Osteocyte (in vitro differentiated cells): ENCODE measurements at places on chromosomes 11 and 22. TPM values are rescaled to one million over a fixed set of nuclear protein-coding genes. Genes with fewer than 3 reads are reported as not detected.

DNA sequence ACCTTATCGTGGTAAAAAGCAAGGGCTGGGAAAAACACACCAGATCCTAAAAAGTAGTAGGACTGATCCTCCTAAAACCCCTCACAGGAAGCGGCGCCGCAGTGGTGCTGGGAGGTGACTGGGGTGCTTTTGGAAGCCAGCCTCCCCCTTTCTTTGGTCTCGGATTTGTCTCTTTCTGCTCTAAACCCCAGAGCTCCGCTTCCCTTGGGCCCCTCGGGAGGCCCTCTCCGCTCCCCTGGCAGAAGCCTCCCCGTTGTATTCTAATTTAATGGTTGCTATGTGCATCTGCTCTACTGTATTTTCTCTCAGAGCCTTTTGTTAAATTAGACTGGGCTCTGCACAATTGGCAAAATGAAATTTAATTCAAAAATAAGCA is 587.7 kb downstream of the OPCML start:
- no peak for DNase-seq
- H3K4me3 ChIP-seq, result peak overlapping the region; percentile 58

DNA sequence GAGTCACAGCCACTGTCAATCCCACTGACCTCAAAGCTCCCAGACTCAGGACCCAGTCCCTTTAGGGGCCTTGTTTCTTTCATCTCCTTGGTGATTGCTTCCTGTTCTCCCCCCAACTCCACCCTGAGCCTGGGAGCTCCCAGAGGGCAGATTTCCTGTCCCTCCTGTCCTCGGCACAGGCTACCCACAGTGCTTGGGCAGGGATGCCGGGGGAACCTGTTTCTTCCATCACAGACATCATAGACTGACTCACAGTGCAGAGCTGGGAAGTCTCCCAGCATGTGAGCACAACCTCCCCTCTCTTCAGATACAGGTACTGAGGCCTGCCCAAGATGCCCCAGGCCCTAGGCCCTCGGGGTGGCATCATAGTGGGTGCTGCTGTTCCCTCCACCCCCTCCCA is 16.6 kb downstream of the TRIM29 start:
- no peak overlapping the region for H3K4me3 ChIP-seq
- H3K4me1 ChIP-seq, result peaks cover 3% of the 10 kb centered on the region
- H3K27ac ChIP-seq, result no peak overlapping the region

- no peaks in the 10 kb centered on the region for H3K36me3 ChIP-seq
- no peak overlapping the region for H3K4me3 ChIP-seq
- H3K27me3 ChIP-seq, result peaks cover 31% of the 10 kb centered on the region
- H3K27ac ChIP-seq, result no peak overlapping the region
- no peaks in the 10 kb centered on the region for H3K4me1 ChIP-seq
Measured at GRCh38 chr11:57378186-57378585, 2.8 kb downstream of the PRG3 start.

DNA sequence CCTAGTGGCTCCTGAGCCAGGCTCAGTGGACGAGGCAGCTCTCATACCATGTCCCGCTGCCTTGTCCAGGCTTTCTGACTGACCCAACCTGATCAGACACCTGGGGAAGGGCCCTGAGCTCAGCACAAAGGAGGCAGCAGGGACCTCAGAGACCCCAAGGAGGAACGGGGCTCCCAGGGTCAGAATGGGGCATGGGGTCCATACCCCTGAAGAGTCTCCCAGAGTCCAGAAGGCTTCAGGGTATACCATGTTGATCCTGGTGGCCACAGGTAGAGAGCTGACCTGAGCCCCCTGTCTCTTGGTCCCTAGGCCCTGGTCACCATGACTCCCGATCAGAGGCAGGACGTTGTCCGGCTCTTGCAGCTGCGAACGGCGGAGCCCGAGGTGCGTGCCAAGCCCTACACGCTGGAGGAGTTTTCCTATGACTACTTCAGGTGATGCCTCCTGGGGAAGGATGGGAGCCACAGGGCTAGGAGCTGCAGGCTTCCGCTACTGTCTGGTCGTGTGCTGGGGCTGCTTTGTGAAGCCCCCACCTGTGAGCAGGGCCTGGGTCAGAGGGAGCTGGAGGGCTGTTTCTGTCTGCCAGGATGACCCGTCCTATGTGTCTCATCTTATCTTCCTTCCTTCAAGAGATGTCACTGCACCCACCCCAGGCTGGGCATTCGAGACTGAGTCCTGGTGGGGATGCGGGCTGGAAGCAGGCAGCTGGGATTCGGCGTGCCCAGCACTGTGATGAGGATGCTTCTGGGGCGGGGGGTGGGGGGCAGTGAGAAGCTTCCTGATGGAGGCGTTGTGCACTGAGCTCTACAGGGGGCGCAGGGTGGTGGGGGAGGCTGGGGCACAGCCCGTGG is 74.2 kb downstream of the MYO7A start:
- DNase-seq, result no peak
- H3K4me1 ChIP-seq, result no peaks in the 10 kb centered on the region
- no peaks in the 10 kb centered on the region for H3K36me3 ChIP-seq
- H3K27me3 ChIP-seq, result no peaks in the 10 kb centered on the region

GRCh38 chr11:65040847-65041622 is at the start of gene SAC3D1:
Gene SAC3D1 (plus strand): TSS chr11:65041210. CDS start chr11:65041293, 83 bp downstream.
- peak within 1 kb of the TSS; percentile 96 for H3K27ac ChIP-seq
- H3K27me3 ChIP-seq, result no peaks in the 10 kb centered on the region
- H3K36me3 ChIP-seq, result peaks cover 12% of the 10 kb centered on the region
- H3K4me3 ChIP-seq, result peak within 1 kb of the TSS; percentile 86
- peak; percentile 93 for DNase-seq

GRCh38 chr22:44947049-44947448 is 62.8 kb downstream of the PHF21B start:
- H3K27ac ChIP-seq, result no peak overlapping the region
- H3K4me1 ChIP-seq, result no peaks in the 10 kb centered on the region
- no peaks in the 10 kb centered on the region for H3K36me3 ChIP-seq
- no peak overlapping the region for H3K4me3 ChIP-seq
- no peaks in the 10 kb centered on the region for H3K27me3 ChIP-seq

- no peak for DNase-seq
- H3K36me3 ChIP-seq, result no peaks in the 10 kb centered on the region
- no peaks in the 10 kb centered on the region for H3K27me3 ChIP-seq
Measured at GRCh38 chr22:48334971-48335370, 1492.7 kb downstream of the BRD1 start.

- H3K27ac ChIP-seq, result no peak overlapping the region
- H3K4me1 ChIP-seq, result no peaks in the 10 kb centered on the region
- H3K4me3 ChIP-seq, result no peak overlapping the region
- H3K27me3 ChIP-seq, result peaks cover 23% of the 10 kb centered on the region
- H3K36me3 ChIP-seq, result no peaks in the 10 kb centered on the region
Measured at GRCh38 chr11:71332046-71332445, 79.7 kb upstream of the SHANK2 start.

DNA sequence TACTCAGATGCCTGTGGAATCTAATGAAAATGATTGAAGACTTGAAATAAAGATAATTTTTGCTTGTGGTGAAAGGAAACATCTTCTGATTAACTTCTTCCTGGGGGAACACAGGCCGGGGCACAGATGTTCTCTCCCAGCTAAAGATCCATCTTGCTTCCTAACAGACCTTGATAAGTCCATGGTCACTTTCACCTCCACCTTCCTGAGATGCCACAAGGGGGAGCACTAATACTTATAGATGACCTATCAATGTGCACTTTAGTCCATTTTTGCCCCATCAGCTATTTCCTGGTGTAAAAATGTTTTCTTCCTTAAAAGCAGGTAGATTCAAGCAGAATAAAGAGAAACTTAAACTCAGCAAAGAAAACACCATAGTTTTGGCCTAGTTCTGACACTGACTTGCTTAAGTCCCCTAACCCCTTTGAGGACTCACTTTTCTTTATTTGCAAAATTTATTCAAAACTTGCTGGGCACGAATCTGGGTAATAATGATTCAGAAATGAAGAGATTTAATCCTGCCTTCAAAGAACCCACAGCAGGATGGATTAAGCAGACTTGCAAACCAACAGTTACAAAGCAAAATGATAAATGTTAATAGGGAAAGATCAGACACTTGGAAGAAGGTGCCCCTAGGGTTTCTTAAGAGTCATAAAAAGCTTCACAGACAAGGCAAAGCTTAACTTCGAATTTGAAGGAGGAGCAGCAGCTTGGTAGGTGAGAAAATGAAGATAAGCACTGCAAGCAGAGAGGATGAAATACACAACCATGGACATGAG is 158.7 kb downstream of the RAB38 start:
- peaks cover 3% of the 10 kb centered on the region for H3K27me3 ChIP-seq
- H3K4me1 ChIP-seq, result no peaks in the 10 kb centered on the region
- H3K27ac ChIP-seq, result no peak overlapping the region
- no peak for DNase-seq

DNA sequence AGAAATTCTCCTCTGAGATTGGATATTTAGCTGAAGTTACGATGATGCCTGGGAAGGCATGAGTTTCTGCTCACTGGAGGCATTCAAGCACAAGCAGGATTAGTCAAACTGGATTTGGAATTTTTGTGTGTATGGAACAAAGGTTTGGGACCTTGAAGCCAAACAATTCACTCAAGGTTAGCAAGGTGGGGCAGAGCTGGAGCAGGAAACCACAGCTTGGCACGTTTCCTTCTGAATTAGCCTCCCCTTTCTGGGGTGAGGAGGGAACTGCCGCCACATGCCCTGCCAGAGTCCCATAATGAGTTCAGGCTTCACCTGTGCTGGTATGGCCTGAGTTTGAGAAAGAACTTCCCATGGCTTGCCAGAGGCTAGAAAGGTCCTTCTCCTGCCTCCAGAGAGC is 50.9 kb upstream of the RRAS2 start:
- no peaks in the 10 kb centered on the region for H3K27me3 ChIP-seq
- H3K27ac ChIP-seq, result no peak overlapping the region
- H3K36me3 ChIP-seq, result no peaks in the 10 kb centered on the region
- peak; percentile 48 for DNase-seq
- no peak overlapping the region for H3K4me3 ChIP-seq

DNA sequence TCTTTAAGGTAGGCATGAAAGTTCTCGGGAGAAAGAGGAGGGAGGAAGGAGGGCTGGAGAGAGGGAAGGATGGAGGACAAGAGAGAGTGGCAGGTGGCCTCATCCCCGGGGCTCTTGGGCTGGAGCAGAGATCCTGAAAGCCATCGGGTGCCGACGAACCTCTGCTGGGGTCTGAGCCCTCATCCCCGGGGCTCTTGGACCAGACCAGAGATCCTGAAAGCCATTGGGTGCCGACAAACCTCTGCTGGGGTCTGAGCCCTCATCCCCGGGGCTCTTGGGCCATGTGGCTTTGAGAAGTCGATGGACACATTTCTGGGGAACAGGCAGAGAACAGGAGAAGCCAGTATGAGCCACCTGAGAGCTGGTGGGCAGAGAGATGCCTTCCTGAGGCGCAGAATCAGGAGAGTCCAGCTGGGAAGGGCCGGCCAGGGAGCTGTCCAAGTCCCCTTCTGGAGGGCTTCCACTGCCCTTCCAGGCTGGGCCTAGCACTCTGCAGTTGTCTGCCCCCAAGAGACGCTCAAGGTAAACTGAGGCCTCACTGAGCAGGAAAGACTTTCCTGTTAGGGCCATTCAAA is 1398.1 kb downstream of the BRD1 start:
- no peak for DNase-seq
- peaks cover 55% of the 10 kb centered on the region for H3K4me1 ChIP-seq
- peak overlapping the region; percentile 62 for H3K27ac ChIP-seq

GRCh38 chr11:86889001-86889341 is 66.2 kb downstream of the FZD4 start:
- peaks cover 1% of the 10 kb centered on the region for H3K36me3 ChIP-seq
- no peak for DNase-seq
- no peak overlapping the region for H3K4me3 ChIP-seq
- peaks cover 17% of the 10 kb centered on the region for H3K4me1 ChIP-seq

GRCh38 chr11:130692220-130692619 is 224.1 kb downstream of the SNX19 start:
- H3K36me3 ChIP-seq, result peaks cover 2% of the 10 kb centered on the region
- DNase-seq, result no peak
- no peak overlapping the region for H3K27ac ChIP-seq
- peaks cover 12% of the 10 kb centered on the region for H3K4me1 ChIP-seq
- H3K27me3 ChIP-seq, result no peaks in the 10 kb centered on the region

DNA sequence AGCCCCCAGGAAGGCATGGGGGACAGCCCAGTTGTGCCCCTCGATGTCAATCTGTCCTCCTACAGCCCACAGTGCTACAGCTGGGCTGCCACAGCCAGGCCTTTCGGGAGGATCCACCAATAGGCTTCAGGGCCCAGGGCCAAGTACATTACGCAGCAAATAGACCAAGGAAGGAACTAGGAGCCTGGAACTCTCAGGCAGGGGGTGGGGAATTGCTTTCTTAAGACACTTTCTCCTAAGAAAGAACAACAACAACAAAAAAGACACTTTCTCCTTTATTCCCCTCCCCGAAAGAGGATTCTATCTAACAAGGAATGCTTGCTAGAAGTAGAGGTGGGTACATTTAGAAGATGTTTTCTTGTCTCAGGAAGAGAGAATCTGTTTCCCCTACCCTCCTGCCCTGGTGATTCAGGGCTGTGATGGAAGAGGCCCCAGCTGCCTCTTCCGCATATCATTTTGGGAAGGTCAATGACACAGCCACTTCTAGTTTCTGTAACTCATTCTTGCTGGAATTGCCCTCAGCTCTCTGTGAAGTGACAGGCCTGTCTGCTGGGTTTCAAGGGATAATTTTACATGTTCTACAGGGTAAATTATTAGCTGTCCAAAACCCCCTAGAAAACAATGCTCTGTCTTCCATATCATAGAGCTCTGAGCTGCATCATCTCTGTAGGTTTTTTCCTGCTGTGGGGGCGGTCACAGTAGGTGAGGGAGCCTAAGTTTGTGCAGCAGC is 6.0 kb upstream of the MALAT1 start:
- DNase-seq, result no peak
- H3K27ac ChIP-seq, result no peak overlapping the region
- H3K4me3 ChIP-seq, result peak overlapping the region; percentile 47
- peaks cover 88% of the 10 kb centered on the region for H3K4me1 ChIP-seq
- no peaks in the 10 kb centered on the region for H3K36me3 ChIP-seq
- no peaks in the 10 kb centered on the region for H3K27me3 ChIP-seq

DNA sequence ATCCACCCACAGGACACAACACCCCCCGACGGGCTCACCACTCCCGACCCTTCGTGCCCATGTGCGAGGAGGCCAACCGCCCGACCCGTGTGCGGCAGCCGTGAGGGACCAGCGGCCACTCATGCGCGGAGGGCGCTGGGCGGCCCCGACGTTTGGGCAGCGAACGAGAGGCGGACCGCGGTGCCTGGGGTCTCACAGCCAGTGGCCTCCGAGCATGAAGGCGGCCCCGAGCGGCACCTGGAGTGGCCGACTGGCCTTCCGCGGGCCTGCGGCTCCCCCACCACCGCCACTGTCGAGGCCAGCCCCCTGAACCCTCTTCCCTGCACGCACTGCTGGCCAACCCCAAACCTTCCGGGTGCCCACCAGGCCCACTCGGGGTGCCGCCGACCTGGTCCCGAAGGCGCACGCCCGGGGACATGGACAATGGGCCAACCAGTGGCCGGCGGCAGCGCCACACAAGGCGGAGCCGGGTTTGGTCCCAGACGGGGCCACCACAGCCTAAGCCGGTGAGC is 4274.9 kb upstream of the OR11H1 start:
- no peak for DNase-seq
- no peaks in the 10 kb centered on the region for H3K27me3 ChIP-seq
- no peak overlapping the region for H3K4me3 ChIP-seq
- H3K4me1 ChIP-seq, result no peaks in the 10 kb centered on the region

- no peak for DNase-seq
- H3K4me1 ChIP-seq, result peaks cover 57% of the 10 kb centered on the region
- H3K36me3 ChIP-seq, result no peaks in the 10 kb centered on the region
- H3K27me3 ChIP-seq, result no peaks in the 10 kb centered on the region
Measured at GRCh38 chr11:94750319-94751217, 17.6 kb upstream of the AMOTL1 start.

RAG2 gene
- not detected in 2 replicates for total RNA-seq

PAX6 gene
- total RNA-seq, result not detected in 2 replicates

THOC5 gene
- total RNA-seq, result 57.4 and 60.0 TPM in 2 replicates

ACTN3 gene
- total RNA-seq, result 0.11 TPM in 1 of 2 replicates, not detected in the other

STK33 gene
- total RNA-seq, result 0.65 and 1.3 TPM in 2 replicates

MUC5AC gene
- not detected in 2 replicates for total RNA-seq

P4HA3 gene
- 6.1 and 6.4 TPM in 2 replicates for total RNA-seq

PRR33 gene
- not detected in 2 replicates for total RNA-seq

PPP1CA gene
- 132 and 140 TPM in 2 replicates for total RNA-seq
